ENCODE measurements at places on chromosomes 4 and X. TPM values are rescaled to one million over a fixed set of nuclear protein-coding genes. Genes with fewer than 3 reads are reported as not detected.

DNA sequence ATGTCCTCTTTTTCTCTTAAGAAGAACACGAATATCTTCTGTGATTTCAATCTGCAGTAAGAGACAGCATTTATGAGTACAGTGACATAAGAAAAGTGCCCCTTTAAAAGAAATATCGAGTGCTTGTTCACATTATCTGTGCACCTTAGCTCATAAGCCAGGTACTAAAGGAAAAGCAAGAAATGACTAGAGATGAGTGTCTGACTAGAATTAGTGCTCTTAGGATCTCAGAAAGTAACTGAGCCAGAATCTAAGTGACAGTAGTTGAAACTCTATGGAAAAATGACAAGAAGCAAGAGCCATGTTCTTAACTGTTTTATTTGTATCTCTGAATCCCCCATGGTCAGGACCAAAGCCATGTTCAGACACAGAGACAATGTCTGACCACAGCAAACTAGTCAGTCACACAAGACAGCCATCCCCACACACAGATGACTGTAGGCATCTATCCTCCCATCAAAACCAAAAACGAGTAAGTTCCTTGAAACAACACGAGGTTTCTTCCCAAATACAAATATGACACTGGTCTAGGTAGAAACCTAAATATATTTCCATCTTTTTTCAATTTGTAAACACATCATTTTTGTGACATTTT, 36.8 kb downstream of the ACSL4 start:
- no peak for DNase-seq

DNA sequence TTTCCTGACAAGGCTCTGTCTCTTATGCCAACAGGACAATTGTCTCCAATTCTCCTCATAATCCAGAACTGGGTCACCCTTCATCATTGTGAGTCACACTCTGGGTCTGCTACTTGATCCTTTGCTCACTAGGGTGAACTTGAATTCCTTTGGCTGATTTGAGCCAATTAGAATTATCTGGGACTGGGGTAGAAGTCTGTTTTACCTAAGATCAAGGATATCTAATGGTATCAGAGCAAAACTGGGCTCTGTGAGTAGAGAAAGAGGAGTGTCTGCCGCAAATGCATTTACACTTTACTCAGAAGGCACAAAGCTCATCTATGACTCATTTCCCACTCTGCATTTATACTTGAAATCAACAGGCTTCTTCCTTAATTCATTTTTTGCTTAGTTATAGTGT, 72.6 kb downstream of the PITX2 start:
- DNase-seq = no peak

DNA sequence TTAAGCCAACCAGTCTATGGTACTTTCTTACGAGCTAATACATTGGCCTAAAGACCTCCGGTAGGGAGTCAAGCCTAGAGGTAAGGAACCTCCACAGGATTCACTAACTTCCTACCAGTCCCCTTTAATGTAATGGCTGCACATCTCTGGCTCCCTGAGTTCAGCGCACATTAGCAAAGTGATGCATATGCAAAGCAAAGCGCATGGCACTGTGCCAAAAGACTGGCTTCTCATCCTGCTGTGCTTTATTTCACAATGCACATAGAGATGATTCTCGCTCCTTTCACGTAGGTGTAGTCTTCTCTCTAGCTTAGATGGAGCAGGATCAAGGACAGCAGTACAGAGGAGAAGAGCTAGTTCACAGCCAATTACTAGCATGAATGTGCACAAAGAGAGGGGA, 14.6 kb upstream of the CLTRN start:
- no peak for DNase-seq

- no peak for DNase-seq
Measured at GRCh38 chrX:73683236-73683859, 120.4 kb downstream of the CHIC1 start.

The CLNK gene
- 0.14 TPM for total RNA-seq

Measured in mucosa of gallbladder (tissue), 1 donor.